Adrenal gland (tissue), 19 donors: ENCODE measurements at places on chromosomes 12 and 14. TPM values are rescaled to one million over a fixed set of nuclear protein-coding genes. Genes with fewer than 3 reads are reported as not detected.

DNA sequence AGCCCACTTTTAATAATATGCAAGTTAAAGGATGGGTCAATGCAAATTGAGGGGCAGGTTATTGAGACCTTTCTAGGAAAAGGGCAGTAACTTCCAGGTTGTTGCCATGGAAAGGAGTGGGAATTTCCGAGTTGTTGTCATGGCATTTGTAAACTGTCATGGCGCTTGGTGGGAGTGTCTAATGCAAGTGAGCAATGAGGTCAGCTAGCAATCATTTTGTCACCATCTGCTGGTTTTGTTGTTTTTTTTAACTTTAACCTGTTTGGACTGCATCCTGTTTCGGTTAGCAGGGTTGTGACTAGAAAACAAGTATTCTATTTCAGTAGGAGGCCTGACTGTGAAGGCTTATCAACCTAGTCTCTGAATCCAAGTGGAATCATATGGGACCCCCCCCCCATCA lies 85.8 kb upstream of the TSPAN11 start:
- DNase-seq = no peak
- no peaks in the 10 kb centered on the region for H3K36me3 ChIP-seq
- H3K4me1 ChIP-seq = no peaks in the 10 kb centered on the region
- H3K27me3 ChIP-seq = no peaks in the 10 kb centered on the region
- H3K4me3 ChIP-seq = no peak overlapping the region

- no peaks in the 10 kb centered on the region for H3K36me3 ChIP-seq
- no peak for DNase-seq
- no peaks in the 10 kb centered on the region for H3K27me3 ChIP-seq
- no peak overlapping the region for H3K4me3 ChIP-seq
- H3K4me1 ChIP-seq = peaks cover 11% of the 10 kb centered on the region
Measured at GRCh38 chr14:100683578-100683977, 43.1 kb upstream of the DLK1 start.

DNA sequence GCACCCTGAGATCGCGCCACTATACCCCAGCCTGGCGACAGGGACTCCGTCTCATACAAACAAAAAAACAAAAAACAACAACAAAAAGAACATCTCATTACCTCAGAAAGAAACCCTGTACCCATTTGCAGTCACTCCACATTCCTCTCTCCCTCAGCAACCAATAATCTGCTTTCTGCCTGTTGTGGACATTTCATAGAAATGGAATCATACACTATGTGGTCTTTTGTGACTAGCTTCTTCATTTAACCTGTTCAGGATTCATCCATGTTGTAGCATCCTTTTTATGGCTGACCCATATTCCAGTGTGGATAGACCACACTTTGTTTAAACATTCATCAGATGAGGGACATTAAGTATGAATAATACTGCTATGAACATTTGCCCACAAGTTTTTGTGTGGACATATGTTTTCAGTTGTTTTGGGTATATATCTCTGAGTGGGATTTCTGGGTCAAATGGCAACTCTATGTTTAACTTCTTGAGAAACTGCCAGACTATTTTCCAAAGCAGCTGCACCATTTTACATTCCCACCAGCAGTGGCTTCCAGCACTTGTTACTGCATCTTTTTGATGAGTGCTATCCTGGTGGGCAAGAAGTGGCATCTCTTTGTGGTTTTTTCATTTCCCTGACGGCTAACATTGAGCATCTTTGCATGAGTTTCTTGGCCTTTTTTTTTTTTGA lies 5.9 kb upstream of the RCOR1 start:
- no peak for DNase-seq
- no peak overlapping the region for H3K4me3 ChIP-seq
- H3K36me3 ChIP-seq = no peaks in the 10 kb centered on the region
- H3K27me3 ChIP-seq = no peaks in the 10 kb centered on the region

PSME1 gene
- 304 TPM for total RNA-seq

DNAL1 gene
- total RNA-seq = 10.7 TPM

MUCL1 gene
- total RNA-seq = not detected

- H3K4me3 ChIP-seq = no peak overlapping the region
- peak; percentile 87 for DNase-seq
- H3K27me3 ChIP-seq = no peaks in the 10 kb centered on the region
- no peak overlapping the region for H3K27ac ChIP-seq
- H3K36me3 ChIP-seq = no peaks in the 10 kb centered on the region
Measured at GRCh38 chr14:31937730-31938346, 139.3 kb upstream of the ARHGAP5 start.

DNA sequence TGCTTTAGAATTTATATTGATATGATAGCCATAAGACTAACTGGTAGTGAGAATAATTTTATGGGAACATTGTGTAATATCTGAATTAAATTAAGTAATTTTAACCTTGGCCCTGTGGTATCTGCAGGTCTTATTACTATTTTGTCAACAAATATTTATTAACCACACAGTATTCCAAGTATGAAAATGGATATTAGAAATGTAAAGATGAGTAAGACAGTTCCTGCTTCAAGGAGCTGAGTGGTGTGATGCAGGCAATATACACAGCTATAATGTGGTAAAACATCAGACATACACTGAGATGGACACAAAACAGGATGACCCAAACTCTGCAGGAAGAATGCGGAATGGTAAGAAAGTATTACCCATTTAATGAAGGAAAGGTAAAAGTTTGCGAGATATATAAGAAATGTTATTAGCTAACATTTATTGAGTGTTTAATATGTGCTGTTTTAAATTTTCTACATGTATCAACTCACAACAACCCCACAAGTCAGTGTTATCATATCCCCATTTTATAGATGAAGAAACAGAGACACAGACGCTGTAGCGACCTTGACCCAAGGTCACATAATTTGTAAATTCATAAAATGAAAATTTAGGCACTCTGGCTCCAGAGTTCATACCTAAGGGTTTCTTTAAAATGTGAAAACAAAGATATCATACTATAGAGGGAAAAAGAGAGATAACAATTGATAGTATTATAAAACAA lies 12.7 kb downstream of the ABCD2 start:
- no peak for DNase-seq
- H3K27ac ChIP-seq = no peak overlapping the region
- no peaks in the 10 kb centered on the region for H3K27me3 ChIP-seq
- peaks cover 3% of the 10 kb centered on the region for H3K36me3 ChIP-seq
- H3K4me3 ChIP-seq = no peak overlapping the region
- no peaks in the 10 kb centered on the region for H3K4me1 ChIP-seq

- H3K36me3 ChIP-seq = no peaks in the 10 kb centered on the region
- H3K4me1 ChIP-seq = peaks cover 12% of the 10 kb centered on the region
- H3K4me3 ChIP-seq = no peak overlapping the region
- no peak for DNase-seq
- no peaks in the 10 kb centered on the region for H3K27me3 ChIP-seq
Measured at GRCh38 chr12:16606991-16607390, 1.0 kb upstream of the LMO3 start.

- H3K4me1 ChIP-seq = no peaks in the 10 kb centered on the region
- peak; percentile 78 for DNase-seq
- no peak overlapping the region for H3K4me3 ChIP-seq
- H3K27ac ChIP-seq = peak overlapping the region; percentile 36
- no peaks in the 10 kb centered on the region for H3K36me3 ChIP-seq
- H3K27me3 ChIP-seq = no peaks in the 10 kb centered on the region
Measured at GRCh38 chr12:105705765-105706164, 375.3 kb downstream of the C12orf75 start.

- H3K4me3 ChIP-seq = no peak overlapping the region
- H3K4me1 ChIP-seq = peaks cover 5% of the 10 kb centered on the region
- no peak overlapping the region for H3K27ac ChIP-seq
- no peaks in the 10 kb centered on the region for H3K36me3 ChIP-seq
Measured at GRCh38 chr14:23861666-23862065, 91.9 kb upstream of the DHRS4 start.

DNA sequence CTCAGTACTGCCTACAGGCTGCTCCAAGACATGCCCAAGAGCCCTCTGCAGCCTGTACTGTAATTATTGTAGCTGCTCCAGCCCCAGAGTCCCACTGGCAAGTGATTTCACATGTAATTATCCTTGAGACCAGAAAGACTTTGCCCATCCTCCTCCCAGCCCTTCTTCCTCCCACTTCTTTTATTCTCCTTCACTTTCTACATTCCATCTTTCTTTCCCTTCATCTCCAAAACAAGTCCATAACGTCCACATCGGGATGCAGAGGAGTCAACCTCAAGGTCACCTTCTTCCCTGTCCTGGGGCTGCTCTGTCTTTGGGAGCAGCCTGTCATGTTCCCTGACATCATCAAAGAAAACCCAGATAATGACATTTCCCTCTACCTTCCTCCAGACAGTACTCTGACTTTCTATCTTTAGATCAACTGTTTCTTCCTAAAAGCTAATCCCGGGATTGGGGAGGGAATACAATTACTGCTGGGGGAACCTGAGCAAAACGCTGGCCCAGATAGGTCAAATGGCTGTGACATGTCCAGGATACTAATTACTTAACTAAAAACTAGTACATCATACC lies 39.1 kb downstream of the SLC8A3 start:
- H3K27me3 ChIP-seq = no peaks in the 10 kb centered on the region
- no peak overlapping the region for H3K27ac ChIP-seq

CLEC14A gene
- total RNA-seq = 17.3 TPM

GRCh38 chr14:51321036-51321435 lies 81.0 kb downstream of the TMX1 start:
- no peaks in the 10 kb centered on the region for H3K27me3 ChIP-seq
- no peak overlapping the region for H3K27ac ChIP-seq
- H3K4me3 ChIP-seq = no peak overlapping the region
- H3K4me1 ChIP-seq = peaks cover 13% of the 10 kb centered on the region
- H3K36me3 ChIP-seq = no peaks in the 10 kb centered on the region

GRCh38 chr14:20328705-20329104 lies 4.4 kb downstream of the CCNB1IP1 start:
- no peak for DNase-seq
- no peaks in the 10 kb centered on the region for H3K36me3 ChIP-seq
- H3K4me1 ChIP-seq = peaks cover 31% of the 10 kb centered on the region
- H3K4me3 ChIP-seq = no peak overlapping the region
- H3K27ac ChIP-seq = no peak overlapping the region
- H3K27me3 ChIP-seq = no peaks in the 10 kb centered on the region

DNA sequence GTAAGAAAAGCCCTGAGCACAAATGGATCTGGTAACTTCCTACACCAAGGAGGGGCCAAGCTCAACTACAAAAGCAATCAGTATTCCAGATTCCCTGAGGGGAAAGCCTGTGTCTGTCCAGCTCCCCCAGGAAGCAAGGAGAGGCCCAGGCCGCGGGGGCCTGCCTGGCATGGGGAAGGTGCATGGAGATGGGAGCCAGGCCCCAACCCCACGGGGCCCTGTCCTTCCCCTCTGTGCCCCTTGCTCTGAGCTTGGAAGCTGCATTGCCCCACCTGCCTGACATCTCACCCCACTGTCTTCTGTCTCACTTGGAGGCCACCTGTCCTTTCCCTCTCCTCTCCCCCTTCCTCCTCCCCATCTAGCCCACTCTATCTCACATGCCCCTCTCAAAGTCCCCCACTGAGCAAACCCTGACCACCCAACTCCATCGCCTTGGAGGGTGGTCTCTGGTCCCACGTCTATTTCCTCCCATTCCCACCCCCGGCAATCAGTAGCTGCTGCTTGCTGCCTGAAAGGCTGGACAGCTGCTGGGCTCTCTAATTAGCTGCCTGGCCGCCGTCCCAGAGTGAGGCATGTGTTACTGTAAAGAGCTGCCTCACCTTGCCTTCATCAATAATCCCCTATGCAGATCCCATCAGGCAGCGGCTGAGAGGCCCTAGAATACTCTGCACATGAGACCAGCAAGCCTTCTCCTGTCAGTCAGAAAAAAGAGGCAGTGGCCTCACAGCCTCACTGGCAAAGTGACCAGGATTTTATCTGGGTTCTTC lies 3.4 kb upstream of the TMEM229B start:
- no peak overlapping the region for H3K27ac ChIP-seq
- no peaks in the 10 kb centered on the region for H3K36me3 ChIP-seq
- H3K4me1 ChIP-seq = peaks cover 14% of the 10 kb centered on the region
- no peak for DNase-seq

NPC2 gene
- total RNA-seq = 443 TPM

CLEC2D gene
- 2.1 TPM for total RNA-seq

GRCh38 chr12:130111965-130112496 lies 50.2 kb upstream of the FZD10 start:
- H3K27me3 ChIP-seq = no peaks in the 10 kb centered on the region
- no peaks in the 10 kb centered on the region for H3K36me3 ChIP-seq
- no peak for DNase-seq
- no peak overlapping the region for H3K4me3 ChIP-seq
- H3K4me1 ChIP-seq = no peaks in the 10 kb centered on the region
- H3K27ac ChIP-seq = no peak overlapping the region

B4GALNT3 gene
- total RNA-seq = 39.4 TPM

NTS gene
- 0.21 TPM for total RNA-seq

NOXRED1 gene
- total RNA-seq = 0.69 TPM

DNA sequence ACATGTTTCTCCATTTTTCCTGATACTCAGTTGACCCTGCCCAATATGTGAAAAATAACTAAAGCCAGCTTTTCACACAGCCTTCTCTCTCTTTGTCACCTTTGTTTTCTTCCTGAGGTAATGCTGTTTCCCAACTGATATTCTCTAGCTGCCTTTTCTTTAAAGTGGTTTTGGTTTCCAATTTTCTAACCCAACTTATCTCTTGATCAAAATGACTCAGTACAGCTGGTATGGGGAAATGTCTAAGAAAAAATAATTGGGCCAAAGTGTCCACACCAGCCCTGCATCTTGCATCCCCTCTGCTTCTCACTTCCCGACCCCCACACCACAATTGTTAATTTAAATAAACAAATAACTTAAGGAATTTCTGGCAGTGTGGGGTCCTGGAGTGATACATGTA lies 193.8 kb downstream of the SYT1 start:
- H3K4me3 ChIP-seq = no peak overlapping the region
- no peaks in the 10 kb centered on the region for H3K27me3 ChIP-seq
- H3K36me3 ChIP-seq = no peaks in the 10 kb centered on the region
- H3K27ac ChIP-seq = no peak overlapping the region

DNA sequence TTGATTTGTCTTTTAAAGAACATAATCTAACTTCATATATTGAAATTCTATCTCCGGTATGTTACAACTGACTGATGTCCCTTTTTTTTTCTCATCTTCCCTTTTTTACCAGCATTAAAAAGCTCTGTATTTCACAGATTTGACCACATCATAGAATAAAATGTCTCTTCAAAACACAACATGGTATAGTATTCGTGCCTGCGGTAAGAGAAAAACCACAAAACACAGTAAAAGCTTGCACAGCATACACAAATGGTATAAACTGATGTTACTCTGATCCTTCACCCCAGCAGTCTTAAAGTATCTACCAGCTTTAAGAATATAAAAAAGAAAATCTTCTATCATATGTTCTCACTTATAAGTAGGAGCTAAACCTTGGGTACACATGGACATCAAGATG lies 83.4 kb downstream of the HECTD1 start:
- H3K27ac ChIP-seq = no peak overlapping the region
- H3K27me3 ChIP-seq = no peaks in the 10 kb centered on the region
- H3K36me3 ChIP-seq = peaks cover 93% of the 10 kb centered on the region
- H3K4me3 ChIP-seq = no peak overlapping the region
- DNase-seq = no peak
